ENCODE measurements at places on chromosomes 7 and 10. TPM values are rescaled to one million over a fixed set of nuclear protein-coding genes. Genes with fewer than 3 reads are reported as not detected.

The CALY gene
- not detected for total RNA-seq

The SOSTDC1 gene
- 0.24 TPM for total RNA-seq

The HYCC1 gene
- 23.4 TPM for total RNA-seq

The CPA2 gene
- not detected for total RNA-seq

The LIPN gene
- not detected for total RNA-seq

The HOXA6 gene
- not detected for total RNA-seq

The SPDYE2B gene
- total RNA-seq, result not detected

The CPA1 gene
- total RNA-seq, result not detected

The CDK1 gene
- 3.2 TPM for total RNA-seq

The CHRM2 gene
- total RNA-seq, result 0.24 TPM

The FRMPD2 gene
- 1.7 TPM for total RNA-seq

The FAM171A1 gene
- total RNA-seq, result 7.2 TPM

The CYP2C19 gene
- not detected for total RNA-seq

The RELN gene
- 0.21 TPM for total RNA-seq

The NEBL gene
- 9.2 TPM for total RNA-seq

The PSAP gene
- 1,366 TPM for total RNA-seq

The CALHM3 gene
- not detected for total RNA-seq

The IDI2 gene
- not detected for total RNA-seq

The CCSER2 gene
- 21.2 TPM for total RNA-seq

The CDK13 gene
- total RNA-seq, result 57.5 TPM

The LRMDA gene
- total RNA-seq, result 3.1 TPM

The SEPTIN7 gene
- total RNA-seq, result 129 TPM

The CAV2 gene
- 225 TPM for total RNA-seq

The PARD3 gene
- total RNA-seq, result 105 TPM

The PHKG1 gene
- 1.2 TPM for total RNA-seq

The RET gene
- total RNA-seq, result 1.2 TPM

The HOXA13 gene
- not detected for total RNA-seq

The ADGRA1 gene
- total RNA-seq, result not detected

The KLF14 gene
- not detected for total RNA-seq

The AKR1D1 gene
- not detected for total RNA-seq

The NUDT1 gene
- total RNA-seq, result 13.5 TPM

The HABP2 gene
- total RNA-seq, result not detected

The UBN2 gene
- total RNA-seq, result 6.4 TPM

The NKX2-3 gene
- total RNA-seq, result not detected

The UPK3B gene
- total RNA-seq, result 1.7 TPM

The MKRN1 gene
- 84.0 TPM for total RNA-seq

The NUDT5 gene
- total RNA-seq, result 65.9 TPM

The GPR15LG gene
- total RNA-seq, result 3.4 TPM

The GALNT17 gene
- not detected for total RNA-seq

The KCND2 gene
- total RNA-seq, result not detected

The CTAGE6 gene
- under 0.01 TPM for total RNA-seq

The CNNM1 gene
- under 0.01 TPM for total RNA-seq

The SLC29A3 gene
- total RNA-seq, result 1.2 TPM

The DIP2C gene
- total RNA-seq, result 1.3 TPM

The WIPF3 gene
- 0.21 TPM for total RNA-seq

The CLDN15 gene
- 1.4 TPM for total RNA-seq

The NPY gene
- total RNA-seq, result not detected

The CCDC71L gene
- total RNA-seq, result 15.2 TPM

The MMP21 gene
- not detected for total RNA-seq

The RTKN2 gene
- 1.9 TPM for total RNA-seq
